ENCODE measurements at places on chromosomes 7 and 10.

DNA sequence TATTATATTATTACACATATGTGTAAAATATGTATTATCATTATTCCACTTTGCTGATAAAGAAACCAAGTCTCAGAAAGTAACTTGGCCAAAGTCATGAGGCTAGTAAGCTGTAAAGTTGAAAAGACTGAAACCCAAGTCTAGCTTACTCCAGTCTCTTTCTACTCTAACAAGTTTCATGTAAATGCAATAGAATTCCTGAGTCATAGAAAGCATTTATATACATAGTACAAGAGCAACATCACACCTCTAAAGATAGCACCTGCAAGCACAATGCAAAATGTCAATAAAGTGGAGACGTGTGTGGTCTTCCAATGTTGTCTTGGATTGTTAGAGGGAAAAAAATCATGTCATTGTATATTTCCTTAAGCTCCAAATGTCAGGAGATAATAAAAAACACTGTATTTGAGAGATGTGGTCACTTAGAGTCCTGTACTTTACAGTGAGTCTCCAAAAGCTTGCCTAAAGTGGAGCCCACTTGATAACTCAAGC, 430.3 kb upstream of the NRP1 start:
- no peak for DNase-seq

- DNase-seq, result no peak
These were observed 34.3 kb downstream of the WASL start for GRCh38 chr7:123714296-123715080.

- DNase-seq, result no peak
These were observed 14.2 kb upstream of the ZNF107 start for GRCh38 chr7:64651632-64652165.

GRCh38 chr10:98320486-98321185, 52.6 kb upstream of the LOXL4 start:
- DNase-seq, result no peak

GRCh38 chr10:101563007-101563406, 25.1 kb downstream of the POLL start:
- no peak for DNase-seq

DNA sequence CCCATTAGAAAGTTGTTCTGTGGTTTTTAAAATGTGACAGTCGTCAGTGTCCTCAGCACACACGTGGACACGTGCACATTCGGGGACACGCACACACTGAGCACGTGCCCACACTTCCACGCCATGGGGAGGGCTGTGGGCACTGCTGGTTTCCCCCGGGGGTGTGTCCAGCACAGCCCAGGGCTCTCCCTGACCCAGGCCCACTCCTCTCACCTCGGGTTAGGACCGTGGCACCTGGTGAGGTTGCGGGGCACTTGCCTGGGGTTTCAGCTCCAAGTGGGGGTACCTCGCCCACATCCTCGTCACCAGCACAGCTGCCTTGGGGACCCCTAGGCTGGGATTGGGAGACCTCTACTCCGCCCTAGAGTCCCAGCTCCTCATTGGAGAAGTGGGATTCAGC, 20.7 kb downstream of the GET4 start:
- no peak for DNase-seq

- DNase-seq, result no peak
These were observed 1067.0 kb upstream of the LRRTM3 start for GRCh38 chr10:65858841-65859240.

DNA sequence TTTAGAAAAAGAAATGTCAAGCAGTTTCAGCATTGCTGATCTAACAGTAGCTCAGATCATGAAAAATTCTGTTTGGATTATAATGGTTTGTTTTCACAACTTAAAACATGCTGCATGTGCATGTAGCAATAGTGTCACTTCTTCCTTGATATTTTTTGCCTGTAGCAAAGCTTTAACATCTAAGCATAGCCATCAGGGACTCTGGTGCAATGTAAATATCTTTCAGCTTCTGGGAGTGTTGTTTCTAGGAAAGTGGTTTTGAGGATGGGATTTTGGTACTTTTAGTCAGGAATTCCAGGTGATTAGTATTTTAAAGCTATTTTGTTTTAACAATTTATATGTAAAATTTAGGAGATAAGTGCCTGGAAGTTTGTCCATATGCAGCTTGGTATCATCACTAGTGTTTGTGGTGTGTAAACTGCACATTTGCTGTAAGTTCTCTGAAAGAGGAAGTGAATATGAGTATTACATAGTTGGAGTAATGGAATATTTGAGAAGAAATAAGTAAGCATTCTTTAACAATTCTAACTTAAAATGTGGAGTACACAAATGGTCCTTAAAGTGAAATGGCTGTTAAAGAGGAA, 1.9 kb downstream of the RSBN1L start:
- no peak for DNase-seq

DNA sequence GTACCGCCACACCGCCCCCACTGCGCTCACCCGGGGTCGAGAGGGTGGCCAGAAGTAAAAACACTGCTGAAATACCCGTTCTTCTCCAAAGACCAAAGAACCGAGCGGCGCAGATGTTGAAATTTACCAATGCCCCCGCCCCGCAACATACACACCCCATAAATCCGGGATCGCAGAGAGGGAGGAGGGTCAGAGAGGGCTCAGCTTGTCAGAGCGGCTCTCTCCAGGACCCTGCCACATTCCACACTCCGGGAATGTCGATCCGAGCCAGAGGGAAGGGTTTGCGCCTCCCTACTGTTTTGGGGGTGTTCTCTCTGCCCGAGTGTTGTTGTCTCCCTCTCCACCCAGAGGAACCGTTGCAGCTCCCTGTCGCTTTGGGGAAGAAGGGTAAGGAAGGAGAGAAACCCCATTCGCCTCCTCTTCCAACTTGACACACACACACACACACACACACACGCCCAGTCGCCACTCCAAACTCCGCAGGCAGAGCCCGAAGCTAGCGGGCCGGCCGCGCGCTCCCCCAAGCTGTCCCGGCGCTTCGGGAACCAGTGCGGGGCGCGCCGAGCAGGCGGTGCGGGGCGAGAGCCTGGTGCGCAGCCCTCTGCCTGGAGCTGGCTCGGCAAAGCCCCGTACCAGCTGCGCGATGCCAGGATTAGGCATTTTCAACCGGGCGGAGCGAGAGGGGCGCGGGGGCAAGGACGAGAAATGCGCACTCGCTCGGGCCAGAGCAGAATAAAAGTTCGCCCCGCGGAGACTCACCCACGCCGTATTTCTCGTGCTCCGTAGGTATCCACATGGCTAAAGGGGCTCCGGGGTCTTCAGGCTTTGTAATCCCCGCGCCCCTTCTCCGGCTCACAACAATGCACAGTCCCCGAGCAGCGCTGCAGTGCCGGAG, 609 bp downstream of the DOCK4 start:
- no peak for DNase-seq

- DNase-seq, result no peak
These were observed 54.5 kb downstream of the ADRA2A start for GRCh38 chr10:111131168-111131799.

DNA sequence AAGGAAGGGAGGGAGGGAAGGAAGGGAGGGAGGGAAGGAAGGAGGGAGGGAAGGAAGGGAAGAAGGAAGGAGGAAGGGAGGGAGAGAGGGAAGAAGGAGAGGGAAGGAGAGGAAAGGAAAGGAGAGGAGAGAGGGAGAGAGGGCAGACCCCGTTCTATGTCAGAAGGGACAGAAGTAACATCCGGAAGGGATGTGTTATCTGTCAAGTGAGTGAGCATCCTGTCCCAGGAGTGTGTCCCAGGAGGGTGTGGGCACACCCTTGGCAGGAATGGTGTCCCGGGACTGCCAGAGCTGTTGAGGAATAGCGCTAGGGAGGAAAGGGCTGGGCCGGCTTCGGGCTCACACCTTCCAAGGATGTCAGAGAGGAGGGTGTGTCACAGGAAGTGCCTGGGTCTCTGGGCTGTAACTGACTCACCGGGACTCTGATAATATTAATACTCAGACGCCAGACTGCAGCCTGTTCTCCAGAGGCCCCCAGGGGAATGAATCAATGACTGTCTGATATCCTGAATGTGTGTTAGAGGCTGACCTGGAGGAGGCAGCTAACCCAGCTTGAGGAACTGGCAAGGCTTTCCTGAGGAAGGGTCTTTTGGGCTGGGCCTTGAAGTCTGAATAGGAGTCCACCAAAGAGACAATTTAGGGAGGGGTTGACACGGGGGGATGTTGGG, 125.6 kb upstream of the TNRC18 start:
- no peak for DNase-seq

DNA sequence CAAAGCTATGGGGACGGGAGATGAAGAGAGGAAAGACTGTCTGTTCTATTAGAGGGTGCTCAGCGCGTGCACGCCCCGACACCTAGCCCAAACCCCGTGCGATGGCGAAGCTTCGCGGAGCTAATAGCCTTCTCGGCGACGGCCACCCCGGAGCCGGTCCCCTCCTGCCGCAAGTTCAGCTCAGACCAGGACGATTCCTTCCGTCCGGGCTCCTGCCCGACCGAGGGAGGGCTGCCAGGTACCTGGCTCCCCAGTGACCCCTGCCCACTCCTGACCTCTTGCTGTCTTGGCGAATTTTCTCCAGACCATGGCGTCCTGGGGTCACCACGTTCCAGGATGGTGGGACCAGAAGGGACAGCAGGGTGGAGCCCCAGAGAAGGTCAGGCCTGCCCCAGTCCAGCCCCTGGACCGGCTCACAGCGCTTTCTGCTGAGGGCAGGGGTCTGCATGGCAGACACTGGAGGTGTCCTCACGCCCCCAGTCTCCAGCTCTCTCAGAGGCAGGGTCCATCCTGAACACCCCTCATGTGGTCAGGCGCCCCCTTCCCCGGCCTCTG, 36.7 kb downstream of the UNCX start:
- DNase-seq, result no peak

GRCh38 chr7:55977831-55978230, 13.4 kb downstream of the NIPSNAP2 start:
- DNase-seq, result no peak

DNA sequence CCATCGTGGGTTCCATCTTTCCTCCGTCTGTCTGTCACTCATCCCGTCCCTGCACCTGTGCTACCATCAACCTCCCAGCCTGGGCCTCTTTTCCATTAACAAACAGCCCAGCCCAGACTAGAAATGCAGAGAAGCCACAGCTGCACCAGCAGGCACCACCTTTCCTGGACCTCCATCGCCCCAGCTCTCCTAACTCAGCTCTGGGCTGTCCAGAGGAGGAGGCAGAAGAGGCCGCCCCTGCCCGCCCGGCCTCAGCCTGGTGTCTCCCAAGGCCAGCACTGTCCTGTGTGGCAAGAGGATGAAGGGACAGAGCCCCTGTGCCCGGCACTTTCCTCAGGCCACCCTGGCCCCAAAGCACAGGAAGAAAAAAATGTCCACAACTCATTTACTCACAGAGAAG, 225.6 kb downstream of the PTPRN2 start:
- no peak for DNase-seq

- DNase-seq, result no peak
These were observed 36.2 kb upstream of the CHST3 start for GRCh38 chr10:71927776-71928592.

DNA sequence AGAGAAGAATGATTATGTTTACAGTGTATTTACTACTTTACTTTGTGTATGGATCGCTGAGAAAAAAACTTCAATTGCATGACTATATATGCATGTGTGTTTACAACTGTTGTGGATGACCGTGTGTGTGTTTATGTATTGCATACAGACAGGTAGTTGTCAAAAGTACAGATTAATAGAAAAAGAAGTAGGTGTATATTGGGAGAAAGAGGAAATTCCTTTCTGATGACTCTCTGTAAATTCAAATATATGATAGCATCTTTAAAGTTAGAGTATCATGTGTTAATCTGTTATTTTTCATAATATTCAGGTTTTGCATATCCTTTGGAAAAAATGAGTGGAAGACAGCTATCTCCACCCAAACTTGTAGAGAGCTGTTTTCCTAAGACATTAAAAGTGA, 160.4 kb upstream of the AGR3 start:
- DNase-seq, result no peak

GRCh38 chr10:84933402-84933801, 605.0 kb downstream of the CCSER2 start:
- DNase-seq, result no peak

GRCh38 chr7:157660971-157661610, 324.3 kb downstream of the DNAJB6 start:
- DNase-seq, result no peak

DNA sequence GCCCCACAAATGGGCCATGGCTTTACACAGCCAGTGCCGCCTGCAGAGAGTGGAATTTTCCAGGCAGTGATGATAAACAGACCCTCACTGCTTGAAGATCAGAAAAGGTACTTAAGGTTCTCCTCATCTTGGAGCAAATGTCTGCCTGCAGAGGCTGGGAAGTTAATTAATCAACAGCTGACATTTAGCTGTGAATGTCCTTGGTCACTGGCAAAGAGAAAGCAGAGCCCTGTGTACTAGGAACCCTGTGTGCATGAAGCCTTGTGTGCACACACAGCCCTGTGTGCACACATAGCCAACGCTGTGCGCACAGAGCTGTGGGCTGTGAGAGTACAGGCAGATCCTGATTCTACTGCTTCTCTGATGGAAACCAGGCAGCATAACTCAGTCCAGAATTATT, 291.6 kb upstream of the MKI67 start:
- no peak for DNase-seq

DNA sequence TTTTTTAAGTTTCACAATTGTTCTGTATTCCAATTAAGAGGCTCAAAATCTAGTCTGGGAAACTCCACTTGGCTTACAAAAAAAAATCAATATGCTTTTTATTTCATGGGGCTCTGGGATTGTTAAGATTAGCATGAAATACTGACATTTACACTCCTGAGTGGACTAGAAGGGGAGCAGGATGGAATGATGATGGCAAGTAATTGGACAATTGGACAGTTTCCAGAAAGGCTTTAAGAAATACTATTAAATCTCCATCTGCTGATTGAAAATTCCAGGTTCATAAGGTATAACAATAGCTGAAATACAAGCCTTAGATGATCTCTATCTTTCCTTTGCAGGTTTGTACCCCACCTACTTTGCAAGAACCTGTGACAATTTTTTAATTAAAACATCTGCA, 184.4 kb downstream of the LRRTM3 start:
- DNase-seq, result no peak

DNA sequence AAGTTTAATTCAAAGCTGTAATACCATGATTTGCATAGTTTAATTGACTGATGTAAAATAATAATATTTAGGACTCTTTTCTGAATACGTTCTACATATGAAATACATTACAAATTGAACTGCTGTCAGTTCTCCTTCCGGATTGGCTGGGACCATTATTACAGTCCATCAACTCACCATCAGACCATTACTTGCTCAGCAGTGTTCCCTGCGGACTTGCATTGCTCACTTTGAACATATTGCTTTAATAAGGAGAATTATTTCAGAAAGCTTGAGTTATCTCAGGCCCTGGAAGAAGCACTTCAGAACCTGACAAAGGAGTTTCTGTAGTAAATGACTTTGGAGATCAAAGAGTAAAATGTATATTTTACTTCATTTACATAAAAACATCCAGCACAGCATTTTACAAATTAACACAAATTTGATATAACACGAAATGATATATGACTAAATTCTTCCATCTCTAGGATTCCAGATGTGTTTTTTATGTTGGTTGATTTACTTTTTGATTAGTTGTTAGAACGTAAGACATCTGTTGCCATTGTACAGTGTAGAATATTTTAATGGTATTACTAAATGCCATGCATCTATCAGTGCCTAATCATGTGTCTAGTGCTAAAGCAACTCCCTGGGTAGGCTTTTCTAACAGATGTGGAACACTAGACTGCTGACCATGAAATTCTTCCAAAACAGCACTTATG, 418.5 kb upstream of the SEMA3A start:
- DNase-seq, result no peak

All from stimulated activated CD4-positive, alpha-beta T cell treated with anti-CD3 and anti-CD28 coated beads, Interleukin-1b, Interleukin-23, amount 100 ng/mL, for 1 hour (primary cell).